ENCODE measurements at places on chromosomes 1 and 21.
A peak's percentile ranks its signal among the peaks of the same experiment; 100 is the strongest.

DNA sequence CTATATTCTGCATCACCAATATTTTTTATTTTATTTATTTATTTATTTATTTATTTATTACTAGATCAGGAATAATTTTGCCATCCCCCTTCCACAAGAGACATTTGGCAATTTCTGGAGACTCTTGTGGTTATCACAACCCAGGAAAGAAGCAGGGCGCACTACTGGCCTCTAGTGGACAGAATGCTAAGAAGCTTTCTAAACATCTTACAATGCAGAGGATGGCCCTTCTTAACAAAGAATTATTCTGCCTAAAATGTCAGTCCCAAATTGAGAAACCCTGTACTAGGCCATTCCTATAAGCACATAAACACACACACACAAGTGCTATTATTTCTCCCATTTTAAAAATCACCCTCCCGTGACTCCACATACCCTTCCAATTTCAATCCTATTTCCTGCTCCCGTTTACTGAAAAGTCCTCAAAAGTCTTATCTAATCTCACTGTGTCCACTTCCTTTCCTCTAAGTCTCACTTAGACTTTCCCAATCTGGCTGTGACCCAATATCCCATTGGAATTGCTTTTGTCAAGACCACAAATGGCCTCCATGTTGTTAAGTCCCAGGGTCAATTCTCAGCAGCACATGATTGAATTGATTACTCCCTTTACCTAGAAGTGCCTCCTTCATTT lies 43.7 kb upstream of the RNF11 start:
- DNase-seq: peak; percentile 46

DNA sequence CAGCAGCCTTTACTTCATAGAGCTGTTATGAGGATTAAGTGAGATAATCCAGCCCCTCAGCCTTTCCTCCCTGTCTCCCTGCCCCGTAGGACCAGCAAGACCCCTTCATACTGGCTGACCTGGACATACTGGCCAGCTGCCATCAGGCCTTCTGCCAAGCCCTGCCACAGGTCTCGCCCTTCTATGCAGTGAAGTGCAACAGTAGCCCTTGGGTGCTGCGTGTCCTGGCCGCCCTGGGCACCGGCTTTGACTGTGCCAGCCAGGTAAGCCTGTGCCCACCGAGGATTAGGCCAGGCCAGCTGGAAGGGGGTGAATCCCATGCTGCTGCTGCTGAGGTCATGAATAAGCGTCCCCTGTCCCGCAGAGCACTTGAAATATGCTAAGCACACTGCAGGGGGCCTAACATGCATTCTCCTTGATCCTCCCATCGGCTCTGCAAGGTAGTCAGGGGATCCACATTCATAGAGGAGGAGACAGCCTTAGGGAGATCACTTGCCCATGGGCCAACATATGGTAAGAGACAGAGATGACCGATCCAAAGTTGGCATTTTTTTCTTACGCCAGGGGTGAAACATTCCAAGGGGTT lies 73.3 kb upstream of the TINAGL1 start:
- no peak for DNase-seq

- DNase-seq: peak; percentile 40
Observed at GRCh38 chr21:45997495-45998275, 16.1 kb downstream of the COL6A1 start.

DNA sequence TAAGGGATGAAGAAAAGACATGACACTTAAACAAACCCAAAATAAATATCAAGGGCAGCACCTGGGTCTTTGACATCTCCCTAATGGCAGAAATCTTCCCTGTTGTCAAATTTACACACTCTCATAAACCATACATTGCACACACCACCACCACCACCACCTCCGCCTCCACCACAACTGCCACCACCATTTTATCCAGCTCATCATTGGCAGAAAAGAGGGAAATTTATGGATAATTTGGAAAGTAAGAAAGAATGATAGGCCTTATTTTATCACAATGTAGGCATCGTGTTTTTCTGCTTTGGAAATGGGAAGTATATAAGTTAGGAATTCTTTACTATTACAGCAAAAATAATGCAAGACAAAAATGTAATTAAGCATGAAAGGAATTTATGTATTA lies 27.3 kb upstream of the RGS13 start:
- no peak for DNase-seq

GRCh38 chr1:206609229-206609991 lies 2.9 kb downstream of the EIF2D start:
- no peak for DNase-seq

All from breast epithelium (tissue), 4 donors.